Stimulated activated CD4-positive, alpha-beta T cell treated with anti-CD3 and anti-CD28 coated beads, Interleukin-15, amount 100 ng/mL, for 1 hour (primary cell): ENCODE measurements at places on chromosomes 16 and 17.

GRCh38 chr17:55289106-55289446, 24.3 kb downstream of the HLF start:
- no peak for DNase-seq

GRCh38 chr16:1669698-1670097, 8.4 kb upstream of the JPT2 start:
- DNase-seq = no peak

GRCh38 chr17:8226536-8227237, 16.3 kb upstream of the AURKB start:
- no peak for DNase-seq

- no peak for DNase-seq
These were observed 92.4 kb downstream of the CBLN1 start for GRCh38 chr16:49189286-49189685.
